Activated T-helper 2 cell treated with anti-CD3 and anti-CD28 coated beads, Interferon-gamma antibody, Interleukin-2, Interleukin-4, amounts not matched to agents 10 μg/mL and 5 μg/mL and 100 μg/mL, durations not matched to agents 14 hours and 24 hours and 36 hours (primary cell): ENCODE measurements at places on chromosomes 3 and 15. TPM values are rescaled to one million over a fixed set of nuclear protein-coding genes. Genes with fewer than 3 reads are reported as not detected.

IMPG2 gene
- 0.05 and 0.09 TPM in 2 replicates for total RNA-seq

SCG5 gene
- total RNA-seq: 2.0 and 3.7 TPM in 2 replicates

PTH1R gene
- not detected in 2 replicates for total RNA-seq

DNA sequence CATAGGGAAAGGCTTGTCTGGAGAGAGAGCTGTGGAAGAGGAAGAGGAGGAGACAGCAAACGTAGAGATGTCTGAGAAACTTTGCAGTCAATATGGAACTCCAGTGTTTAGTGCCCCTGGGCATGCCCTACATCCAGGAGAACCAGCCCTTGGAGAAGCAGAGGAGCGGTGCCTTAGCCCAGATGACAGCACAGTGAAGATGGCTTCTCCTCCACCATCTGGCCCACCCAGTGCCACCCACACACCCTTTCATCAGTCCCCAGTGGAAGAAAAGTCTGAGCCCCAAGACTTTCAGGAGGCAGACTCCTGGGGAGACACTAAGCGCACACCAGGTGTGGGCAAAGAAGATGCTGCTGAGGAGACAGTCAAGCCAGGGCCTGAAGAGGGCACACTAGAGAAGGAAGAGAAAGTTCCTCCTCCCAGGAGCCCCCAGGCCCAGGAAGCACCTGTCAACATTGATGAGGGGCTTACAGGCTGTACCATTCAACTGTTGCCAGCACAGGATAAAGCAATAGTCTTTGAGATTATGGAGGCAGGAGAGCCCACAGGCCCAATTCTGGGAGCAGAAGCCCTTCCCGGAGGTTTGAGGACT, 6.9 kb downstream of the MAP1A start:
- H3K27me3 ChIP-seq: peaks cover 5% of the 10 kb centered on the region
- H3K4me1 ChIP-seq: peaks cover 6% of the 10 kb centered on the region
- no peak for DNase-seq
- H3K36me3 ChIP-seq: peaks cover 6% of the 10 kb centered on the region

GRCh38 chr15:56045068-56045748, 51.8 kb upstream of the NEDD4 start:
- peaks cover 4% of the 10 kb centered on the region for H3K27me3 ChIP-seq
- peaks cover 28% of the 10 kb centered on the region for H3K4me1 ChIP-seq
- no peak for DNase-seq

DNA sequence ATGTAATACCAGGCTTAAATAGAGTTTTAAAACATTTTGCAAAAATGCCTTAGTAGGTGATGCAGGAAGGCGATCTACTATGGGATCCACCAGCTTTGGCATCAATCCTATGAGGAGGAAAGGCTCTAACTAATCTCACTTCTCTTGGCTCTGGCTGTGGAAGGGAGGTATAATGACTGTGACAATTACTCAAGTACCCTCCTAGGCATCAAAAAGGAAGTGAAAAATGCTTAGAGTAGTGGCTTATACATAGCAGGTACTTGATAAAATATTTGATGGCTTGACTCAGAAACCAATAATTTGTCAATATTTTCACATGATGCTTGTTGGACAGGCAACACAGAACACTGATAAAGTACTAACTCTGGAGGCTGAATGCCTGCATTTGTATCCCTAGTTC, 34.1 kb upstream of the SERPINI2 start:
- no peaks in the 10 kb centered on the region for H3K27me3 ChIP-seq
- DNase-seq: no peak
- H3K4me3 ChIP-seq: no peak overlapping the region
- H3K4me1 ChIP-seq: no peaks in the 10 kb centered on the region
- H3K27ac ChIP-seq: no peak overlapping the region
- no peaks in the 10 kb centered on the region for H3K36me3 ChIP-seq

DNA sequence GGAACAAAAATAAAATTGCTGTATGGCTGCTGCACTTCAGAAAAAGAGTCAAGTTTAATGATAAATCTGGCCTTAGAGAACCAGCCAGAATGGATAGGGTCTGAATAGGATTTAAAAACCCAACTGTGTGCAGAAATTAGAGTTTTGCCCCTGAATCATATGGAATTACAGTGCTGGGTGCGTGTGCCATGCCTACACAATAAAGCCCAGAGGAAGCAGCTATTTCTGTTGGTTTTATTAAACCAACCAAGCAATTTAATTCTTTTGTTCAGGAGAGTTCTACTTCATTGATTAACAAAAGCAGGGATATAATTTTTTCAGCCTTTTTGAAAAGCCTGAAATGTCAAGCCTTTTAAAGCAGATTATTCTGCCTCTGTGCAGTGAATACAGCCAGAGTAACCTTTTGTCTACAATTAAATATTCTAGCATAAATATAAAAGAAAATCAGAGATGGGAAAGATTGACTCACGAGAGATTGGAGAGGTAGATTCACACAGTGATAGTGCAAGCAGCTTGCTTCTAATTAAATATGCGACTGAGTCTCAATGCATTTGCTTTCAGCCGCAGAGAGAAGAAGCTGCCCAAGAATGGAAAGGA, 66.7 kb upstream of the DNAJC19 start:
- no peak overlapping the region for H3K27ac ChIP-seq
- no peaks in the 10 kb centered on the region for H3K4me1 ChIP-seq
- no peaks in the 10 kb centered on the region for H3K27me3 ChIP-seq
- H3K36me3 ChIP-seq: no peaks in the 10 kb centered on the region
- H3K4me3 ChIP-seq: no peak overlapping the region

DNA sequence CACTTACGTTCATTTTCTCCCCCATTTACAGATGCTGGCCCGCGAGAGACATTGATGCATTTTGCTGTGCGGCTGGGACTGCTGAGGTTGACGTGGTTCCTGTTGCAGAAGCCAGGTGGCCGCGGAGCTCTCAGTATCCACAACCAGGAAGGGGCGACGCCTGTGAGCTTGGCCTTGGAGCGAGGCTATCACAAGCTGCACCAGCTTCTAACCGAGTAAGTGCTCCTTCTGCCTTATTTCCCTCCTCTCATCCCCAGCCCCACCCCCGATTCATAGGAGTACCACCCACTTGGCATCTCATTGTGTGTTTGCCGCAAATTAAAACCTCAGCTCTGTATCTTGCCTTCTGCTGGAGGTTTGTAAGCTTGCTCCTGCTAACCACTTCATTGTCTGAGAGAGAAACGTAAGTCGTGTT, 163.3 kb downstream of the AKAP13 start:
- DNase-seq: peak; percentile 31
- no peaks in the 10 kb centered on the region for H3K27me3 ChIP-seq
- peaks cover 77% of the 10 kb centered on the region for H3K4me1 ChIP-seq
- H3K36me3 ChIP-seq: peaks cover 33% of the 10 kb centered on the region

- peak overlapping the region; percentile 28 for H3K27ac ChIP-seq
- H3K4me3 ChIP-seq: no peak overlapping the region
- H3K36me3 ChIP-seq: peaks cover 37% of the 10 kb centered on the region
- peaks cover 42% of the 10 kb centered on the region for H3K4me1 ChIP-seq
Observed at GRCh38 chr15:90423801-90424319, 35.8 kb downstream of the IQGAP1 start.
